ENCODE measurements at places on chromosomes 4 and X.

- DNase-seq: no peak
Measured at GRCh38 chrX:141314441-141314840, 72.1 kb upstream of the SPANXC start.

DNA sequence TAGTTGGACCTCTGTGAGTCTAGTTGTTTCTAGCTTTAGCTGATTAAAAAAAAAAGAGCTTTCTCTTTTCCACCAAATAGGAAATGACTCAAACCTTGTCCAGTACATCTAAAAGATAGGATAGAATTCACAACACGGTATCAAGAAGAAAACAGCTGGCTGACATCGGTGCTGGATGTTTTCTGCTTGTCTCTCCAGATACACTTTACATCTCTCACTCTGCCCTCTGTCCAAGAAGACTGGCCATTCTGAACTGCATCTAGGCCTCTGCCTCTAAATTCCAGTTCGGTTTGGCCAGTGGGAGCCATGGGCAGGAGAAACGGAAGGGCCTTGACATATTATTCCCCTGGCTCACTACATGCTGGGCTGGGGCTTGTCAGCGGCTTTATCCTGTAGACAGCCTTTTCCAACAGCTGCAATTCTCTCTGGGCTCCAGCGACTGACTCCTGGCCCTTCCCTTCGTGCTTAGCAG lies 57.3 kb upstream of the SHISA3 start:
- no peak for DNase-seq

- DNase-seq: no peak
Measured at GRCh38 chr4:179692222-179692621, 2250.0 kb upstream of the AGA start.

GRCh38 chr4:40195182-40196177 lies 1.4 kb upstream of the RHOH start:
- DNase-seq: no peak

- peak; percentile 91 for DNase-seq
Measured at GRCh38 chr4:54226404-54227255, 2.5 kb upstream of the PDGFRA start.

DNA sequence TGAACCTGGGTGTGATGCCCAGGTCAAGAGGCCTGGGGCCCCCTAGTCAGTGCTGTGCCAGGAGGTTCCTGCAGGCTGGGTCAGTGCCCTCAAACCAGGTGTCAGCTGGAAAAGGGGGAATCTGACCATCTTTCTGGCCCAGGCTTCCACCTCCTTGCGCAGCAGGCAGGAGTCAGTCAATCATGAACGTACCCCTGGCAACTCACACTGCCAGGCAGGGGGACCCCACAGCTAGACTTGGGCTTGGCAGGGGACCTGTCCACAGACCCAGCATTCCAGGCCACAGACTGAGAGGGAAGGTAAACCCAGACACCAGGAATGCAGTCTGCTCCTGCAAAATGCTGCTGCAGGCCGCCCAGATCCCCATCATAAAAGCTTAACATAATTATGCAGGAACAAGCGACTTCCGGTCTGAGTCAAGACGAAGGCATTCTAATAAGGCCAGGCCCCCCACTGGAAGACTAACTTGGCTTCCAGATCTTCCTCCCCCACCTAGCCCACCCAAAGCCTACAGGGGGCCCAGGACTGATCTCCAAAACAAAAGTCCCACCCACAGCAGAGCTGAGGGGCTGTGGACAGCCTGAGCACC lies 156.3 kb downstream of the BCOR start:
- peak; percentile 41 for DNase-seq

GRCh38 chrX:69285881-69286564 lies 120.8 kb upstream of the PJA1 start:
- peak; percentile 90 for DNase-seq

DNA sequence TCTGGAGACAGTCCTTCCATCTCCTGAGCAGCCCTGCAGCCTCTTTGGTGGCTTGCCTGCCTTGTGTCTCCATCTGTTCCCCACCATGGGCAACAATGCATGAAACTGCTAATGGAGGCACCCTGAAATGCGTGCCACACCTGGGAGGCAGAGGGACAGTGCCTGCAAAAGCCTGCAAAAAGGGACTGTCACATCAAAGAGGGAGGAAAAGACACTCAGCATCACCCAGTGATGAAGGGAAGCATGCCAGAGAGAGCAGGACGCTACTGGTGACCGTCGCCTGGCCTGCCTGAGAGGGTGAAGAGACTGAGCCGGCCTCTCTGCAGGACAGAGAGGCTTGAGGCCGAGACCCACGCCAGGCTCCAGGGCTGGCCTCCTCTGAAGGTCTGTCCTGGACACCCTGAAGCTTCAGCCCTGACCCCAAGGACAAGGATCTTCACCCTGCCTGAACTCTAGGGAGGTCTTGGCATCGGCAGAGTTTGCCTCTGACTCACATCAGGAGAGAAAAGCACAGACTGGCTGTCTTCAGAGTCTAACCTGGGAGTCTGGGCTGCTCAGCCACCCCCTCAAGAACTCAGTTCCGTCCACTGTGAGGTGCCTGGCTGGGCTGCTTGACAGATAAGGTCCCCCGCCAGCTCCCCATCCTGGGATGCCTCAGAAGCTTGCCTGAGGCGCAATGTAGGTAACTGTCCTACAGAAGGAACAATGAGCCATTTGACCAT lies 8.1 kb downstream of the ACSL1 start:
- no peak for DNase-seq

GRCh38 chr4:93831716-93832496 lies 3.4 kb downstream of the ATOH1 start:
- no peak for DNase-seq

- no peak for DNase-seq
Measured at GRCh38 chr4:138996090-138996489, 19.5 kb upstream of the NOCT start.

- no peak for DNase-seq
Measured at GRCh38 chr4:108272561-108272960, 103.8 kb upstream of the LEF1 start.

Measured in posterior vena cava (tissue), 2 donors.